Left colon (tissue), 2 donors: ENCODE measurements at places on chromosomes 2 and 18.

DNA sequence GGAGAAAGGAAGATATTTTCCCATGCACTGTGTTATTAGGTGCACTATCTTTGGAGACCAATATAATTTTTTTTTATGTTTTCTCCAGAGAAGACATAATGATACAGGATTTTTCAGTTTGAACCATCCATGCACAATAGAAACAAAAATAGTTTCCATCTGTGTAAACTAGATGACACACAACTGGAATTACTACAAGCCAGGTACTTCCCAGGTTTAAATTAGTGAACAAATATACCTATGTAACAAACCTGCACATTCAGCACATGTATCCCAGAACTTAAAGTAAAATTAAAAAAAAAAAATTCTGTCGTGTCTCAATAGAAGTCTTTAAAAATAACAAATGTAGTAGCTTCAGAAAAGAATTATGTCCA is 1616.8 kb upstream of the ACVR2A start:
- no peak for DNase-seq

DNA sequence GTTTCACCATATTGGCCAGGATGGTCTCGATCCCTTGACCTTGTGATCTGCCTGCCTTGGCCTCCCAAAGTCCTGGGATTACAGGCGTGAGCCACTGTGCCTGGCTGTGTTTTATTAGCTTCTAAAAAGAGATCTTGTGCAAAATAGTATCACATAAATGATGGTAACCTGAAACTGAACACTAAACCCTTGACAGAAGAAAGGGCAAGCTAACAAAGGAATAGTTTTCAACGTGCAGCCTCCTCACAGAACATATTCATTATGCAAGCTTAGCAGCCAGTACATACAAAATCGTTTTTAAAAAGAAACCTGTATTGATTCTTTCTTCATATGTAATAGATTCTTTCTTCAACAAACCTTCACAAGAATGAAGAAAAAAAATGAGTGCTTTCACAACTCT is 20.6 kb downstream of the CHN1 start:
- no peak for DNase-seq

DNA sequence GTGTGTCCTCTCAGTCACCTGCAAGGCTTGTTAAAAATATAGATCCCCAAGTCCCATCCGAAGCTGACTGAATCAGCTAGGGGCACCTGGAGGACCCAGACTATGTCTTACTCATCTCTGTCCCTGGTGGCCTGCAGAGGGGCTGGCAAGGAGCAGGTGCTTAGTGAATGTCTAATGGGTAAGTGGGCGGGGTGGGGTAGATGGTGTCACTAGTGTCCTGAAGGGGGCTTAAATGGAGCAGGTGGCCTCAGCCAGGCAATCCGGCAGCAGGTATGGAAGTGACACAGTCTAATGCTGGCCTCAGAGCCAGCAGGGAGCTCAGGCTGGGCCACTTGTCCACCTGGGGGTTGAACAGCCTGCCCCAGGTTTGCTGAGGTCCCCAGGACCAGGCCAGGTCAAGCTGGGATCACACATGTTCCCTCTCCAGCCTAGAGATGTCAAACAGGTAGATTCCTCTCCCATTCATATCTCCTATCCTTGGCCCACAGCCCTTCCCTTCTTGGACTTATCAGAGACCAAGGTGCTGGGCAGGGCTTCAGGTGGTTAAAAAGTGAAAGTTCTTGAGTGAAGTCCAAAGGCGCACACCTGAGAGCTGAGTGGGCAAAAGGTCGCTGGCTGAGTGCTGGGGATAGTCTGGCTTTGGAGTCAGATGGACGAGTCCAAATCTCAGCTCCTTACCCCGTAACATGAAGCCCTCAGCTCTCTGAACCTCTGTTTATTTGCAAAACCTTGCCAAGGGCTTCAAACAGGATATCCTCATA is 1.7 kb downstream of the STEAP3 start:
- no peak for DNase-seq

- no peak for DNase-seq
Observed at GRCh38 chr2:16578081-16578480, 87.6 kb downstream of the CYRIA start.

DNA sequence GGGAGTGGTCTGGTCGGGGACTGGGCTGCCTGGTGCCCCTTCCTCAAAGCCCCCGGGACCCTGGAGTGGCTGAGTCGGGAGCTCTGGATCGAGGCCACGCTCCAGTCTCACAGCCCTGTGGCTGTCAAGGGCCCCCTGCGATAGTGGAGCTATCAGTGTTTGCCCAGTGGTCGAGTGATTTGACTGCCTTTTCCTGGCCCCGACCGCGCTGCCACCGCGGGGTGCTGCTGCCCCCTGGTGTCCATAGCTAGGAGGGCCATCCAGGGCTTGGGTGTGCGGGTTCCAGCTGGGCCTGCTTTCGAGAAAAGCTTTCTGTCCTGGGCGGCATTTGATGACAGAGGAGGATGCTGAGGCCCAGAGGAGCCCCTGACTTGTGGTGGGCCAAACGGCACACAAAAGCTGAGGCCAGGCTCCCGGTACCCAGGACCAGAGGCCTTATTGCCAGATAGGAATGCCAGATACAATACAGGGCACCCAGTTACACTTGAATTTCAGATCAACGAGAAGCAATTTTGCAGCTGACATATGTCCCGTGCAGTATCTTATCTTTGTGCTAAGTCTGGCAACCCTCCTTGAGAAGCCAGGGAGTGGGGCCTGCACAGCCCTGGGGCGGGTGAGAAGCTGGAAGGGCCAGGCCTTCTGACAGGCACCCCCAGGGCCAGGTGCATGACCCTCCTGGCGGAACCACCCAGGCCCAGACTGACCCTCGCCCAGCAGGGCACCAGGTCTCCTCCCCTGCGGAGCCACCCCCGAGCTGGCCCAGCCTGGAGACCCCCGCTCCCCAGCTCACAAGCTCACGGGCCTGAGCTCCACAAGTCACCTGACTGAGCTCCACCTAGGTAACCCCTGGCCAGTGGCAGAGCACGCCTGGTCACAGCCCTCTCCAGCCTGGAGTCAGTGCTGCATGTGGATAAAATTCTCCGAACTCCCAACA is 13.0 kb downstream of the ODC1 start:
- DNase-seq, result peak; percentile 80

- DNase-seq, result no peak
Observed at GRCh38 chr2:131584940-131585339, 57.3 kb downstream of the CCDC74A start.

GRCh38 chr18:62664414-62664813 is 50.9 kb upstream of the PHLPP1 start:
- no peak for DNase-seq

- no peak for DNase-seq
Observed at GRCh38 chr18:26190506-26190905, 35.7 kb upstream of the TAF4B start.

DNA sequence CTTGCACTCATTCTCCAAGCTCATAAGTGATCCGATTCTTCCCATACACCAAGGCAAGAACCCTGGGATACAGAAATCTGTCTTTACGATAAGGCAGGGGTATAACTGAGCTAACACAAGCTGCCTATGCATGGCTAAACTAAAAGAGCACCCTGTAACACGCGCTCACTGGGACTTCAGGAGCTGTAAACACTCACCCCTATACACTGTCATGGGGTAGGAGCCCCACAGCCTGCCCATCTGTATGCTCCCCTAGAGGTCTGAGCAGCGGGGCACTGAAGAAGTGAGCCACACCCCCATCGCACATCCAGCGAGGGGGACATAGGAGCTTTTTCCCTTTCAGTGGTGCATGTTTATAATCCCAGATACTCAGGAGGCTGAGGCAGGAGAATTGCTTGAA is 46.7 kb downstream of the METTL8 start:
- no peak for DNase-seq

DNA sequence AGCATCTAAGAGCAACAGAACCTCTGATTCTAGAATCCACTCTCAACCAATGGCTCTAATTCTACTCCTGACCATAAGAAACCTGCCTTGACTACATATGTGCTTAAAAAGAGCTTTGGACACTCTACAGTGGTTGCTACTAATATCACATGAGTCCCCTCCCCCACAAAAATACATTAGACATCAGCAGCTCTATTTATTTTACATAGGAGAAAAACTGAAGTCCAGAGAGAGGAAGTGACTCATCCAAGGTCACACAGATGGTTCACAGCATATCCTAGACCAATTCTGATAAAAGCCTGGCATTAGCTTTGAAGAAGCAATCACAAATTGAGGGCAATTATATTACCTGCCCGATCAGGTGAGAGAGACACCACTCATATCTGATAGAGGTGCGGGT is 49.8 kb downstream of the ALK start:
- DNase-seq, result no peak

- DNase-seq, result no peak
Observed at GRCh38 chr2:101551336-101551888, 76.5 kb upstream of the RFX8 start.

GRCh38 chr2:220276741-220277444 is 649.5 kb downstream of the SLC4A3 start:
- DNase-seq, result no peak

DNA sequence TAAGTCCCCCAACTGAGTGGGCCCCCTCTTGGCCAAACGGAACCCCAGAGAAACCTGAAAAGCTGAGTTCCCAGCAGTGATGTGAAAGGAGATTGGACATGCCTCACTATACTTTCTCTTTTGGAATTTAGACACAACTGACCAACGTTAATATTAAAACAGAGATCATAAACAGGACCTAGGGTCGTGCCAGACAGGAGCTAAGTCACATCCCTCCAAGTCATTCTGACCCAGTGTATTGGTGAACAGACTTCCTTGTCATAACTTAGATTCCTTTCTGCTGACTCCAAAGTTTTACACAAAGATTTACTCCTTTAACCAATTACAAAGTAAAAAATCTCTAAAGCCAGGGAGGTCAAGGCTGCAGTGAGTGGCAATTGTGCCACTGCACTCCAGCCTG is 46.9 kb downstream of the UXS1 start:
- no peak for DNase-seq

DNA sequence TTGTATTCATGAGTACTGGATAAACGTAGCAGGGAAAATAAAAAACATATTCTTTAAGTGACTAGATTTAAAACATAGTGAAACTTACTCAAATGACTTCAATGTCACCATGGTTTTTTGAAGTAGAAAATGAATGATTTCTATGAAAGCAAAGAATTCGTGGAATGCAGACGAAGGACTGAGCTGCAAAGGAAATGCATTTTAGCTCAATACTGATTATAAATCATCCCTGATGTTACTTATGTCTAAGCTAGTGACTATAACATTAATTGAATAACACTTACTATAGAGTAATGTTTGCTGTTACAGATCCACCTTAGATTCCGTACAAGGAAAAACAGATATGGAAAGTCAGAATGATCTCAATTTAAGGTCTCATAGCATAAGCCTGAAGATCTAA is 1257.7 kb upstream of the CDH2 start:
- DNase-seq, result no peak

- DNase-seq, result no peak
Observed at GRCh38 chr18:72762515-72763122, 105.2 kb downstream of the NETO1 start.

DNA sequence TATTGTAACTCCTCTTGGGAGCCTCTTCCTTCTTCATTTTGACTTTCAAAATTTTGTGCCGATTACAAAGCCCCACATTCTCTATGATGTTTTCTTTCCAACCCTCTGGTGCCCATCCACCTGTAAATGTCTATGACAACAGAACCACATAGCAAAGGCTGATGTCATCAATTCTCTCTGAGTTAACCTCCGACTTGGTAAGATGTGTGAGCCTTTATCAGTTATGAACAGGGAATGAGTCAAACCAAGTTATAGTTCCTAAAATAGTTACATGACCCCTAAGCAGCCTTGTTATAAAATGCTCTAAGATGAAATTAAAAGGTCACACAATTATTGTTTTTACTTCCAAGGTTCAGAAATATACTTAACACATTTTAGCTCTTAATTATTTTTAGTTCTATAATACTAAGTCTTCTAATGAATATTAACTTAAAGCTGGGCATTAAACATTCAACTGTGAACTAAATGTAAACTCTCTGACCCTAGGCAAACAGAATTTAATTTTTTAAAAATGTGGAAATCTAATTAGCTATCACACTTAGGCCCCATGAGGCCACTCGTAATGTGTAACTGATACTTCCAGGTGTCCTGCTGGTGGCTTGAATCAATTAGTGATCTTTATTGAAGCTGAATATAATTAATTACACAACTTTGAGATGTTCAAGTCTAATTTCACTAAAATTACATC is 102.3 kb upstream of the CYRIA start:
- DNase-seq, result no peak

DNA sequence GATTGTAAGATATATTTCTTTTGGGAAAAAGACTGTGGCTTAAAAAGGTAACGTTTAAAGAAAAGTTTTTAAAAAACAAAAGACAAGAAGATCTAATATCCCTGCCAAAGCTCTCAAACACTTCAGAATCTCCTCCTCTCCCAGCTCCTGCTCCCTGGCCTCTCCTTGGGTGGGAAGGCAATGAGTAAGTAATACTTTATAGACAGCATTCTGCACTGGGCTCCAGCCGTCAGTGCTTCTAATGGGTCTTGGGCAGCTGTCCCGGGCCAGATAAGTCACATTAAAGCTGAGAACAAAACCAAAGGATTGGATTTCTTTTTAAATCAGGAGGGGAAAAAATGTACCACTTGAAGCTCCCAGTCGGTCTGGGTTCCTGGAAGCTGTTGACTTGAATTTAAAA is 133.7 kb downstream of the ALPK2 start:
- no peak for DNase-seq

GRCh38 chr18:79323471-79323870 is 72.3 kb upstream of the NFATC1 start:
- DNase-seq, result no peak

- DNase-seq, result no peak
Observed at GRCh38 chr2:175855794-175856453, 146.1 kb downstream of the LNPK start.

DNA sequence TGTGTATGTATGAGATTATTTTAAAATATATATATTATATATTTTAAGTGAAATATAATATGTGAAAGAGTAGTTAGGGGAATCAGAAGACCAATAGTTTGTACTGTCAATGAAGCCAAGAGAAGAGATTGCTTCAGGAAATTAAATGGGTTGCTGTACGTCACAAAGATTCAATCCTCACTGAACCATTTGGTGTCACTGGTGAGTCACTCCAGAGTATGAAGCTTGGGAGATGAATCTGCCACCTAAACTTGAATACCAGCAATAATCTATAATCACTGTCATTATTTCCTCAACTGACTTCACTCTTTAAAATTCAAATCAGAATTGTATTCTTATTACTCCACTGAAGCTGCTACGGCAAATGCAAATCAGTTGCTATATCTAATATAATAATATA is 41.9 kb upstream of the SCN9A start:
- no peak for DNase-seq

DNA sequence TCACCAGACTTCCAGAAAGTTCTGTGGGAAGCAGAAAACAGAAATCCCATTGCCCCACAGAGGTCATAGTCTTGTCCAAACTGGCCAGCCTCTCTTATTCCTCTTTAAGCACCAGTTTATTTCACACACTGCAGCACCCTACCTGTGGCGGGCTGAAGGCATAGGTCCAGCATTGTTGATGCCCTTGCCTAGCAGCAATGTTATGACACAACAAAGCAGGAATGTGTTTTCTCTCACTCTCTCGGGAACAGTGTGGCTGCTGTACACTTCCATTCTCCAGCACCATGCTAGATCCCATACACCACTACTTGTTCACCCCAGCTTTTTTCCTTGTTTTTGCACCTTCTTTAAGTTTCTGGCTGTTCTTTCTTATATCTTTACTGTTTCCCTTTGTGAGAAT is 181.6 kb downstream of the DNAH6 start:
- DNase-seq, result no peak
